ENCODE measurements at places on chromosomes 5 and 9.

- DNase-seq, result no peak
Measured at GRCh38 chr5:179141867-179142266, 81.7 kb downstream of the ZNF354C start.

DNA sequence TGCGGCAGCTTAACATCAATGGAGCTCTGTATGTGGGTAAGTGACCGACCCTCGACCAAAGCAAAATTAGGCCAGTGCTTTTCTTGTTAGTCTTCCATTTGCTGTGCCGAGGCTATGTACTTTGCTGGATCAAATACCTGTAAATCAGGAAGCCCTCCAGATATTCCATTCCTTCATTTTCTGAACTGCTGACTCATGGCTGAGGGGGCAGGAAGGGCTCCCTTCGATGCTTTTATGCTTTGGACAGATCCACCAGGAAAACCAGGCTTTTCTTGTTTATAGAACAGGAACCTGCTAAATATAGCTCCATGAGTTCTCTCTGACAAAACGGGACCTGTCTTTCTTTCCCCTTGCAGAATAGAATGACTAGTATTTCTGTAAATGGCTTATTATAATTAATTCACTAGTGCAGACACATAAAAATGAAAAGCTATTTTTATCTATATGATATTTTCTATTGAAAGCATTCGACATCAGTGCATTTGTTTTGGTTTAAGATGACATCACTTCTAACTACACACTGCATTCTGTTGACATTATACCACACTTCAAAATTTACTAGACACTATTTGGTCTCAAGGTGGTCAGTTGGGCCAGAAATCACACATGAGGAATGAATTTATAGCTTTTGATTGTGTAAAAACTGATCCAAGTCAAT is 93.3 kb downstream of the LIFR start:
- no peak for DNase-seq

GRCh38 chr9:20997503-20998076 is 33.9 kb downstream of the HACD4 start:
- DNase-seq, result no peak

DNA sequence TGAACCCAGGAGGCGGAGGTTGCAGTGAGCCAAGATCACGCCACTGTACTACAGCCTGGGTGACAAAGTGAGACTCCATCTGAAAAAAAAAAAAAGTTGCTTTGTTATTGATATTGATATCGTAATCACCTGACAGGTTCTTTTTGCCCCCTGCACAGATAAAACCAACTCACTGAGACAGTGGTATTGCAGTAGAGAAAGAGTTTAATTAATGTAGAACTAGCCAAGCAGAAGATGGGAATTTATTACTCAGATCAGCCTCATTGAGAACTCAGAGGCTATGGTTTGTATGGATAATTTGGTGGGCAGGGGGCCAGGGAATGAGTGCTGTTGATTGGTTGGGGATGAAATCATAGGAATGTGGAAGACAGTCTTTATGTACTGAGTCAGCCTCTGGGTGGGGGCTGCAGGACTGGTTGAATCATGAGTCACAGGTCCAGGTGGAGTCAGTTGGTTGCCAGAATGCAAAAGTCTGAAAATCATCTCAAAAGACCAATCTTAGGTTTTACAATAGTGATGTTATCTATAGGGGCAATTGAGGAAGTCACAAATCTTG is 35.8 kb upstream of the MEGF10 start:
- DNase-seq, result peak; percentile 37

Measured in fibroblast of skin of left quadriceps (primary cell).